ENCODE measurements at places on chromosomes 13 and 19.

- DNase-seq: no peak
Observed at GRCh38 chr19:1214862-1215731, 9.5 kb downstream of the STK11 start.

GRCh38 chr13:43000676-43001075, 8.6 kb upstream of the EPSTI1 start:
- no peak for DNase-seq

DNA sequence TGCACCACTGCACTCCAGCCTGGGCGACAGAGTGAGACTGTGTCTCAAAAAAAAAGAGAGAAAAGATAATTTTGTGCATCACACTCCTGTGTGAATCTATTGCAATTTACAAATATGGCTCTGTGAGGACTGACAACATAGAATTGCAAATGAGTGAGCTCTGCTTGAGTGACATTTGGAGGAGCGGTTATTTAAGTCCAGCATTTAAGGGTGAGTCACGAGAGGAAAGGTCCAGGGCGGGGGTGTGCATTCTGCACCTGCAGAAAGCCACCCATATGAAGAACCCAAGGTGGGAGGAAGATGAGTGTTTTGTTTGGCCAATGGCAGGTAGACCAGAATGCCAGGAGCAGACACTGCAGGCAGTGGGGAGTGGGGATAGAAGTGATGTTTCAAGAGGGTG, 58.5 kb downstream of the DGKH start:
- no peak for DNase-seq

- no peak for DNase-seq
Observed at GRCh38 chr19:46660551-46661019, 397 bp downstream of the DACT3 start.

GRCh38 chr13:36105726-36106125, 25.5 kb downstream of the DCLK1 start:
- DNase-seq: no peak

DNA sequence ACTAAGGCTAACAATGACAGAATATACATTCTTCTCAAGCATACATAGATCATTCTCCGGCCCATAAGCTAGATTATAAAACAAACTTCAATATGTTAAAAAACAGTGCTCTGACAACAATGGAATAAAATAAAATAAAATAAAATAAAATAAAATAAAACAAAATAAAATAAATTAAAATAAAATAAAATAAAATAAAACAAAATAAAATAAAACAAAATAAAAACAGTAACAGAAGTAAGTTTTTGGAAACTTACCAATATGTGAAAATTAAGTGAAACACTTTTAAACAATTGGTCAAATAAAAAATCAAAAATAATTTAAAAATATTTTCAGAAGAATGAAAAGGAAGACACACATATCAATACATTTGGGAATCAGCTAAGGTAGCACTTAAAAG, 1785.8 kb upstream of the PCDH20 start:
- no peak for DNase-seq

DNA sequence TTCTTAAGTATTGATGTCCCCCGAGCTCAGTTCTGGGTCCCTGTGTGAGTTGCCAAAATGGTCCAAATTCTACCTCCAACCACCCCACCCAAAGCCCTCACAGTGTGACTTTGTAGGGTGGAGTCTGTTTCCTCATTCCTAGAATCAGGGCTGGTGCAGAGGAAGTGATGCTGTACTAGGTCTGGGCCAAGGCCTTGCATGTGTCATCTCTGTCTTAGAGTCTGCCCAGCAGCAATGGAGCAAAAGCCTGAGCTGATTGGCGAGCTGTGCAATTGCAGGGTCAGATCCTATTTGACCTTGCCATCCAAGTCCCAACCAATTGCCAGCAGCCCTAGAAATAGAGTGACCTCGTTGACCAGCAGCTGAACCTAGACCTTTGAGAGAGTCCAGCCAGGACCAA, 97.0 kb upstream of the ANKRD10 start:
- DNase-seq: no peak

DNA sequence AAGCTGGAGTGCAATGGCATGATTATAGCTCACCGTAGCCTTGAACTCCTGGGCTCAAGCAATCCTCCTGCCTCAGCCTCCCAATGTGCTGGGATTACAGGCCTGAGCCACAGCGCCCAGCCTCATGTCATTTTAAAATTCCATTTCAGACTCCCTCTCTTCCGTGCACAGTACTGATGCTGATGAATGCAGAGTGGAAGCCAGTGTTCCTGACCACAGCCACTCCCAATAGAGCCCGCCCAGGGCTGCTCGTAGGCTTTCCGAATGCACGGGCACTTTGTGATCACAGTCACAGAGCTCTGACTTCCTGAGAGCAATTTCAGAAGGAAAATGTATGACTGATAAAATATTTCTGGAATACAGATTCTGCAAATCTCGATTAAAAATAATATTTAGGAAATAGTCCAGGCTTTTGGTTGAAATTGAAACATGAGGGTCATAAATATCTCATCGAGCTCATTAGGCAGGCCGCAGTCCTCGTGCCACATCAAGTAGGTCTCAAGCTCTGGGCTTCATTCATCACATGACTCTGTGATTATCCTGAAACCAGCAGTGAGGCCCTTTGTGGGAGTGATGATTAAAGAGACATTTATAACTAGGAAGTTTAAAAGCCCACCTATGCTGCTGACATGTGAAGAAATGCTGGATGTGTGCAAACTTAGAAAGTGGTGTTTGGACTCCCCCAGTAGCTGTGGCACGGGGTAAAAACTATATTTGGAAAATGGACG, 38.9 kb upstream of the AMER2 start:
- DNase-seq: no peak

- DNase-seq: peak; percentile 23
Observed at GRCh38 chr19:40716031-40716481, 630 bp downstream of the COQ8B start.

DNA sequence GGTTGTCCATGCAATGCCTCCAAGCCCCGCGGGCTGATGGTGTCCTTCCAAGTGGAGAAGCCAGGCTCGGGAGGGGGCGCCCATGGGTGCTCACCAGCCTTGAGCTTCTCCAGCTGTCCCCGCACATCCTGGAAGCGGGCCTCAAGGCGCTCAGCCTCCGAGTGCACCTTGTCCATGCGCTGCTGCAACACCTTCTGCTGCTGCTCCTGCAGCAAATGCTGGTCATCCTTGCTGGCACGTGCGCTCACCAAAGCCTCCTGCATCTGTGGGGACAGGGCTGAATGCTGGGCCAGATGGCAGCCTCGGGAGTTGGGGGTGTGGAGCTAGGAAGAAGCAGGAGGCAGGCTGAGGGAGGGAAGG, 22.8 kb upstream of the EMP3 start:
- DNase-seq: no peak

- no peak for DNase-seq
Observed at GRCh38 chr13:32545083-32545482, 6.5 kb upstream of the N4BP2L2 start.

DNA sequence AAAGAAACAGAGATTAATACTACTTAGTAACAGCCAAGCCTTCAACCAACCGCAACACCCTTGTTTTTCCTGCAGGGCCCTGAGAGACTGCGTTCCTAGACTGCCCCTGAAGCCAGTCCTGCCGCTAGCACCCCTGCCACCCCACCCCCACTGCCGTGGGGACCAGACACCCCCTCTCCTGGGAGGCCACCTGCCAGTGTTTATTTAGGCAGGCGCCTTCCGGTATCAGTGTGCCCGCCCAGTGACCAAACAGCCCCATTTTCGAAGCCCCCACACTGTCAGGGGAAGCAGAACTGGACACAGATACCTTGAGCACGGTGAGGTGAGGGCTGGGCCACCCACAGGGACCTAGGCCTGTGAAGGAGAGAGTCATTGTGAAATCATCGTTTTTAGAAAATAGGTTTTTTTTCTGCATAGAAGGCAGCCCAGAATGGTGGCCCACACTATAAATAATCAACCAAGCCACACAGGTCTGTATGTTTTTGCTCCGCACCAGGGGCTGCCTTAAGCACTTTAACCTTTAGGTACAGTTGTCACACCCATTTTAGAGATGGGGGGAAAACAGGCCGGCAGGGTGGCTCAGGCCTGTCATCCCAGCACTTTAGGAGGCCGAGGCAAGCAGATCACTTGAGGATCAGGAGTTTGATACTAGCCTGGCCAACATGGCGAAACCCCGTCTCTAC, 3.5 kb upstream of the TLE5 start:
- no peak for DNase-seq

DNA sequence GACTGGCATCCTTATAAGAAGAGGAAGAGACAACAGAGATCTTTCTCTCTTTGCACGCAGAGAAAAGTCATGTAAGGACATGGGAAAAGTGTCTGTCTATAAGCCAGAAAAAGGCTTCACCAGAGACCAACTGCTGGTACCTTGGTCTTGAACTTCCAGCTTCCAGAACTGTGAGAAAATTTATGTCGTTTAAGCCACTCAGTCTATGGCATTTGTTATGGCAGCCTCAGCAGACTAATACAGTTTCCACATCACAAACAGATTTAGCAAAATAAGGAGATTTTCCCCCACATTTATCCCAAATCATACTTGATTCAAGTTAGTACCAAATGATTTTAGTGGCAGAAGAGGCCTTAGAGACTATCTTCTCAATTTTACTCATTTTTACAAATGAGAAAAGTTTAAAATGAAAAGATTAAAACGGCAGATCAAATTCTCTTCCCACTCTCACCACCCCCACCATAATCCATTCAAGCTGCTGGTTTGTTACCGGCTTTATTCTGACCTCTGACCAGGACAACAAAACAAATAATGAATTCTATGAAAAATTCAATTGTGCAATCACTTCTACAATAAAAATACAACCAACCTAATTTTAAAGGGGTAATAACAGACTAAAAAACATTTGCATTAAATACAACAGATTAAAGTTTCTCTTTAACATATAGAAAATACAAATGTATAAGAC, 316.3 kb downstream of the TBC1D4 start:
- DNase-seq: no peak

DNA sequence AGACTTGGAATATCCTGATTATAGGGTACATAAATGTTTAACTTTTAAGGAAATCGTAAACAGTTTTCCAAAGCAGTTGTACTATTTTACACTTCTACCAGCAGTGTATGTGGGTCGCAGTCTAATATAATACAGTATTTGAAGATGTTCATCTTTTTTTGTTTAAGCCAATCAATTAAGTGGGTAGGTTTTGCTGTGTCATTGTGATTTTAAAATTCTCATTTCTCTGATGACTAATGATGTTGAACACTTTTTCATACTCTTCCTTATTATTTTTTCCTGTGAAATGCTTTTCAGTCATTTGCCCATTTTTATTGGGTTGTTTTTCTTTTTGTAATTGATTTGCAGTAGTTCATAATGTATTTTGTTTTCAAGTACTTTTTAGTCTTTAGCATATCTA, 2689.7 kb downstream of the PCDH9 start:
- no peak for DNase-seq

DNA sequence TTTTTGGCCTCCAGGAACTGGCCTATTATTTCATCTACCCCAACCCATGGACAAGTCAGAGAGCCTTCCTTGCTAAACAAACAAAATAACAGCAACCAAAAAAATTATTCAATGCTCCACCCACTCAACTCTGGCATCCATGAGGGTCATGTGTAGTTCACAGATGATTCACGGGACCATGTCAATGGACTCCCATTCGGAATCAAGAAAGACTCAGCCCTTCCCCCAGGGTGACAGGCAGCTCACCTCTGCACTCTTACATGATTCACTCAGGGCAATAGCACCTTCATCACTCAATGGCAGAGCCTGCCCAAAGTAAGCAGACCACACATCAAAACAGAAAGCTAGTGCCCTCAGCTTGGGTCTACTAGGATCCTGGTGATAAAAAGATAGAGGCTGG, 14.3 kb upstream of the SCEL start:
- DNase-seq: no peak

DNA sequence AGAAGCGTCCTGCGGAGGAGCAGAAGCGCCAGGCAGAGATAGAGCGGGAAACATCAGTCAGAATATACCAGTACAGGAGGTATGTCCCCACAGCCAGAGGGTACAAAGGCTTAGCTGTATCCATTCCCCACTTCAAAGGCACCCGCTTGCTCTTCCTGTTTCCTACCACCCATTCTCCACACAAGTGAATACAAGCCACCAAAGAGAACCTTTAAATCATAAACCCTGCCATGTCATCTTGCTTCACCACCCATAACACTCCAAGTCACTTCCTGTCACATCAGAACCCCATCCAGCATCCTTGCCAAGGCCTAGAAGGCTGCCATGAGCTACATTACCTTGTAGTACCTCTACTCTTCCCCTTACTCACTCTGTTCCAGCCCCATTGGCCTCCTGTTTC, 205.8 kb downstream of the LMO7 start:
- peak; percentile 3 for DNase-seq

- no peak for DNase-seq
Observed at GRCh38 chr13:60608954-60609353, 211.9 kb downstream of the TDRD3 start.

GRCh38 chr19:46903458-46903857, 42.7 kb downstream of the ARHGAP35 start:
- DNase-seq: no peak

DNA sequence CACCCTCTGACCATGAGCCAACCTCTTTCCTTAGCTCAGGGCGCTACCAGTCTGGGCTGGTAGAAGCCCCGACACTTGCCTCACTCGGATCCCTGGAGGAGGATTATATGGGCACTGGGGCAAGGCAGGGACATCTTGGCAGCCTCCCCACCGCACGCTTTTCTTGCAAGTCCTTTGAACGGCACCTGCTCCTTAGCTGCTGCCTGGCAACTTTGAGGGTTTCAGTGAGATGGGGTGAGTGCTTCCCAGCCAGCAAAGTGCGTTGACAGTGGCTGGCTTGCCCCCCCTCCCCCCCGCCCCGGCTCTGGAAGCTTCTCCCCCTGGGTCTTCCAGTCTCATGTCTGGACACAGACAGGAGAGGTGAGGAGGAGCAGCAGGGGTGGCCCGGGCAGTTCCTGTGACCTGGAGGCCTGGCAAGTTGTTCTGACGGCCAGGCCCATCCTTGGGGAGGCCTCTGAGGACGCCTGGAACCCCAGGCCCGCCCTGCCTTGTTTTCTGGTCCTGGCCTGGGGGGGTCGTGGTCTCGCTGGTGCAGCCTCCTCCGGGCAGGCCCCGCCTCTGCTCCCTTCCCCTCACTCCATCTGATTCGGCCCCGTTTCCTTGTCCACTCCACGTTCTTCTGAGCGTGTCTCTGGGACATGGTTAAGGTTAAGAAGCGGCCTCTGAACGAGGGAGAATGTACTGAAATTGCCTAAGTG, 75.2 kb downstream of the ATP11A start:
- DNase-seq: no peak

DNA sequence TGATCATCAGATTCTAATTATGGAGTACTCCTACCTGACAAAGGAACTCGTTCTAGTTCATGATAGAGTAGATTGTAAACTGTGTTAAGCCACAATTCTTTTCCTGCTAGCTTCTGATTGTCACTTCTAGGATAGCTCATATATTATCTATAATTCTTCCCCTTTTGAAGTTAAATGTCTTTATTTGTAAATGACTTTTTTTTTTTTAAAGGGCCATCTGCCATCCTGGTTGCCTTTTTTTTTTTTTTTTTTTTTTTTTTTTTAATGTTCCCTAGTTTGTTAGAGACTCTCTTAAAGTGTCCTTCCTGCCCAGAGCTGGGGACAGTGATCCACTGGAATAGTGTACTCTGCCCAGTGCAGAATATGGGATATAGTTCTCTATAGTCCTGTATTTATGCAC, 4.3 kb downstream of the CHAMP1 start:
- DNase-seq: no peak

GRCh38 chr19:4064149-4064495, 2.6 kb downstream of the ZBTB7A start:
- DNase-seq: no peak

GRCh38 chr19:3095441-3096191, 1.5 kb downstream of the GNA11 start:
- peak; percentile 58 for DNase-seq

GRCh38 chr19:14559916-14560775, 11.7 kb downstream of the NDUFB7 start:
- no peak for DNase-seq

GRCh38 chr13:88456151-88456550, 785.0 kb downstream of the SLITRK5 start:
- DNase-seq: no peak

Measured in CD4-positive, alpha-beta memory T cell (primary cell).